ENCODE measurements at places on chromosomes 2 and 18.

- DNase-seq: no peak
Observed at GRCh38 chr2:173427887-173428668, 73.4 kb downstream of the CDCA7 start.

GRCh38 chr18:46706968-46707367 lies 49.9 kb downstream of the ST8SIA5 start:
- no peak for DNase-seq

DNA sequence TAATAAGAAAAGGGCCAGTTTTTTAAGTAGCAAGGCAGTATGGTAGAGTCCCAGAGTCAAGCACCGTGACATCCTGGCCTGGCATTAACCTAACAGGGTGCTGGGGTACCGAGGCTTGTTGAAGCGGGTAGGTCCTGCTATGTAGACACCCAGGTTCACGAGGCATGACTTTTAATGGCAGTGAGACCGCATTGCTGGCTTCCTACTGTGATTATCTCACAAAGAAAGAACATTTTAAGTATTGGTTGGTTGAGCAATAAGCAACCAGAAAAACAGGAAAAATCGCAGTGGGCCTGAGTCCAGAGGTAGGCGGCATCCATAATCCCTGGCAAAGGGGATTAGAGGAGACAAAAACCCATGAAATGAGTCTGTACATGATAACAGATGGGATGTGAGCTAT lies 927.9 kb upstream of the ACVR2A start:
- no peak for DNase-seq

DNA sequence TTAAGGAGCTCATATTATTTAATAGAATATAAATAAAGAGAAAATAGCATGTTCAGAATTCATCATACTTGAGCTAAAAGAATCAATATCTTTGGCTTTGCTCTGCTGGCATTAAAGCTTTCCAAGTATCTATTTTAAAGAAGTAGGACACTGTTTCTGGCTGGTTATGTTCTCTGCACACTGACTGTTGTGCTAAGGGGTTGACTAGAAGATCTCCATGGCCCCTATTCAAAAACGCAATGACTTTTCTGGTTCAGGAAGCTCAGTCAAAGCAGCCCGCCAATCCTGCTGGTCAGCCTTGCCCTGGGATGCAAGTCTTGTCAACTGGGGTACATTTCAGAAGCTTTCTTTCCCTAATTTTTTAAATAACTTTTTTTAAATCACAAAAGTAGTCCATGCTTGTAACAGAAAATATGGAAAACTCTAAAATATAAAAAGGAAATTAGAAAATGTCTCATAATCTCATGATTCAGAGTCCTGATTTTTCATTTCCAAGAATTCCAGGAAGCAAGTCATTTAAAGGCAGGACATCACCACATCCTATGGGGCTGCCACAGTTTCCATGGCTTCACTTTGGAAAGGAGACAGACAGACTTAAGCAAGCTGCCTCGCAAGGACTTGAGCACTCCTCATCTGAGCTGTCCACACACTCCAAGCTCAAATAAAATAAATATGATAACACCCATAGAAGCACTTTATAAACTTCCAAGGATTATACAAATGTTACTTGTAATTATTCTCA lies 195.1 kb downstream of the TXNL1 start:
- no peak for DNase-seq

DNA sequence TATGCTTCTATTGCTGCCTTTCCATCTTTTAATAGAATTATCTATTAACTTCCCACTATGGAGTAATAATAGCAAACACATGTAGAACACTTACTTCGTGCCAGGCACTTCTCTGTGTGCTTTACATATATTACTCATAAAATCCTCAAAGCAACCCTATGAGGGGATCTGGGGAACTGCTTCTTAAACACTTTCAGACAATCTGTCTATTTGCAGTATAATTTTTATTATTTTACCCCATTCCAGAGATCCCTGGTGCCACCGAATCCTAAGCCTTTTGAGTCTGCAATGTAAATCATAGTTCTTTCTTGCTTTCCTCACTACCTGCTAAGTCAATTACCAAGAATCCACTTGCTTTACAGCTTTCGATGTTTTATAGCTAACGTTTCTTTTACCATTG lies 25.6 kb upstream of the GCFC2 start:
- no peak for DNase-seq

DNA sequence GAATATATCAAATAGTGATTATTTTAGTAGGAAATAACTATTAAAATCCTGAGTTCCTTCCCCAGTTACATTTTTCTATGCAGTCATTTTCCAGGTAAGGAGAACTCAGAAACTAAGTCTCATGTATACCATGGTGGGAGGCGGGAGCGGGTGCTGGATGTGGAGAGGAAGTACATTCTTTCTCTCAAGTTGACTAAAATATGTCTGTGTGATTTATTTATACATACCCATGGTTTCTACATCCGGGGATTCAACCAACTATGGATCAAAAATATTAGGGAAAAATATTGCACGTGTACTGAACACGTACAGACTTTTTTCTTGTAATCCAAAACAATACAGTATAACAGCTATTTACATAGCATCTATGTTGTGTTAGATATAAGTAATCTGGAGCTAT lies 6.8 kb downstream of the ZCCHC2 start:
- no peak for DNase-seq

- no peak for DNase-seq
Observed at GRCh38 chr2:6069381-6069780, 377.2 kb downstream of the SOX11 start.

DNA sequence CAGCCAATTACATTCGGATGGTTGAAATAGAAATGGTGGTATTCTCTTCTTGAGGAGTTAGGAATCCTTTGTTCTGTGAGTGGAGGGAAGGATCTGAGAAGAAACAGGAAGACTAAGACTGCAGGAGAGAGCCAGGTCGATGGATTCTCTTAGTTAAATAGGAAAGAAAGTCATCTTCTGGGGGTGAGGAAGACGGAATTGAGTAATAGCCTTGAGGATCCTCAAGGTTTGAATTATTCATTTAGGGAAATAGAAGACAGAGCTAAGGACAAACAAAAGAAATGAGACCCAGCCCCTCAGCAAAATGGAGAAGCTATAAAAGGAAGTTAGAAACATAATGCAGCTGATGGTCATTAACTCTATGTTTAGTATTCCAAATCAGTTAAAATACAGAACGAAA lies 1.8 kb downstream of the LAPTM4A start:
- no peak for DNase-seq

DNA sequence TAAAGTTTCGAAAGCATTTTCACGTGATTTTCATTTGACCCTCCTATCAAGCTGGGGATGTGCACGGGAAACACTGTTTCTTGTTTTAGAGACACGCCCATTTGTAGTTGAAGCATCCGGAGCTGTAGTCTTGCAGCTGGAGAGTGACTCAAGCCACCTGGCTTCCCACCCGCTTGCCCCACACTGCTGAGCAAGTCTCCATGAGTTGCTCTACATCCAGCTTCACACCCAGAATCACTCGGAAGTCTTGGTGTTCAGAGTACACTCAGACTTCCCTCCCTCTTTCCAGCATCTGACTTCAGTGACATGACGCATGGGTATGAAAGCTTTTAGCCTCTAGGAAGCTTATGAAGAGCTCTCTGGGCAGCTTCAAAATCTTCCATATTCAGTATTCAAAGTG lies 262.4 kb downstream of the NBAS start:
- DNase-seq: no peak

DNA sequence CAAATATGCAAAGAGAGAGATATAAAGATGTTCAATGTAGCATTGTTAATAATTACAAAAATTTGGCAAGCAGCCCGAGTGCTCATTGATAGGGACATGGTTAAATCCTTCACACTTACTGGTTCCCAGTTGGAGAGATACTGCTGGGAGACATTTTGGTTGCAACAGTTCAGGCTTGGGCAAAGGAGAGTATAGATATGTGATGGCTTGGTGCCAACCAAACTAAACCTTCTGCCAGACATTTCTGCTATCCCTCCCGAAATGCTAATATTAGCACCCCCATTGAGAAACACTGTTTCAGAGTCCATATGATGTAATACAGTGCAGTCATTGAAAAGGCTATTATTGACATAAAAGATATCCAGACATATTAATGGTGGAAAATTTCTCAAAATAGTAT lies 11.5 kb downstream of the GEN1 start:
- no peak for DNase-seq

GRCh38 chr2:24015562-24016375 lies 5.9 kb downstream of the MFSD2B start:
- no peak for DNase-seq

DNA sequence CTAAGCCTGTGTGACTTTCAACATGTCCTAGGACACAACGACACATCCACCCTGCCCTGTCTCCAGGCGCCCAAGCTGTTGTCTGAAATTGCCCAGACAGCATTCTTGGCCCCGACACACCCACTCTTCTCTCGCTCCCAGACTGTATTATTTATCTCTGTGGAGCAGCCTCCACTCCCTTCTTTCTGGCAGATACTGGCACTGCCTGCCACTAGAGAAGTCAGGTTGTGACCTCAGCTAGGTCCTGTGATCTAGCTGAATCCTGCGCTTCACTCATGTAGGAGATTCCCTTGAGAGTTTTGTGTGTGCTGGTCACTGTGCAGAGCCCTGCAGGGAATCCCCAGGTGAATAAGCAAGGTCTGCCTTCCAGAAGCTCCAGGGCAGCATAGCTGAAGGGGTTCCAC lies 77.1 kb upstream of the TNP1 start:
- no peak for DNase-seq

GRCh38 chr18:51491678-51492372 lies 294.3 kb upstream of the MEX3C start:
- DNase-seq: no peak

GRCh38 chr2:108370080-108370479 lies 7.7 kb upstream of the SULT1C4 start:
- no peak for DNase-seq

- no peak for DNase-seq
Observed at GRCh38 chr18:32607816-32608215, 137.1 kb upstream of the GAREM1 start.

- DNase-seq: no peak
Observed at GRCh38 chr2:147382322-147382948, 462.4 kb upstream of the ACVR2A start.

DNA sequence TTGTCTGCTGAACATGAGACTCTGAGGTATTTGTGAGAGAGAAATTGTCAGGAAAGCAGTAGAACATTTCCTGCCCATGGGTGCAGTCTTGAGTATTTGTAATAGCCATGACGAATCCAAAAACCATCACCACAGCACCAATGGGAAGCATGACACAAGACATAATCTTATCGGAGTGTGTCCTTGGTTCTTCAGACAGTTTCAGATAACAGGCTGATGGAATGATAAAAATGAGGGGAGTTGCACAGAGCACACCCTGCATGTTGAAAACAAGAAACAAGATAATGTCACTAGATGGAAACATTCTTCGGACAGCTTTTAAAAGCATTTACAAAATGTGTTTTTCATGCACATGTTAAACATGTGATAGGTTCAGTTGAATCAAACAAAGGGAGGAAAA lies 56.9 kb downstream of the SLC38A11 start:
- no peak for DNase-seq

DNA sequence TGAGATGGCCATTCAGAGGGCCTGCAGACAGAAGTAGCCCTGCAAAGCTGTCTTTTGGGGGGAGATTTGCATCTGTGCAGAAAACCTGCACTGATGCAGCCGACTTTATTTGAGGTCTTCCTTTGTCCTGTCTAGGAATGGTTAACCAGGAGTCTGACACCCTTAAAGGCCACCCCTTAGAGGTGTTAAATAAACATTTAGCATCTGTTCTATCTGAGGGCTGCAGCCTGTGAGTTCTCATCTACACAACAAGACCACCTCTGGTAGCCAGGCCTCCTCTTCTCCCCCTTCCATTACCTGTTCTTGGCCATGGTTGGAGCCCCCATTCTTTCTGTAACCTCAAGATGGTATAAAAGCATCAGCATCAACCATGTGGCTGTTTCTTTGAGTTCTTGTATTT lies 214.4 kb upstream of the HS6ST1 start:
- DNase-seq: no peak

GRCh38 chr2:28287256-28287915 lies 105.3 kb upstream of the FOSL2 start:
- no peak for DNase-seq

DNA sequence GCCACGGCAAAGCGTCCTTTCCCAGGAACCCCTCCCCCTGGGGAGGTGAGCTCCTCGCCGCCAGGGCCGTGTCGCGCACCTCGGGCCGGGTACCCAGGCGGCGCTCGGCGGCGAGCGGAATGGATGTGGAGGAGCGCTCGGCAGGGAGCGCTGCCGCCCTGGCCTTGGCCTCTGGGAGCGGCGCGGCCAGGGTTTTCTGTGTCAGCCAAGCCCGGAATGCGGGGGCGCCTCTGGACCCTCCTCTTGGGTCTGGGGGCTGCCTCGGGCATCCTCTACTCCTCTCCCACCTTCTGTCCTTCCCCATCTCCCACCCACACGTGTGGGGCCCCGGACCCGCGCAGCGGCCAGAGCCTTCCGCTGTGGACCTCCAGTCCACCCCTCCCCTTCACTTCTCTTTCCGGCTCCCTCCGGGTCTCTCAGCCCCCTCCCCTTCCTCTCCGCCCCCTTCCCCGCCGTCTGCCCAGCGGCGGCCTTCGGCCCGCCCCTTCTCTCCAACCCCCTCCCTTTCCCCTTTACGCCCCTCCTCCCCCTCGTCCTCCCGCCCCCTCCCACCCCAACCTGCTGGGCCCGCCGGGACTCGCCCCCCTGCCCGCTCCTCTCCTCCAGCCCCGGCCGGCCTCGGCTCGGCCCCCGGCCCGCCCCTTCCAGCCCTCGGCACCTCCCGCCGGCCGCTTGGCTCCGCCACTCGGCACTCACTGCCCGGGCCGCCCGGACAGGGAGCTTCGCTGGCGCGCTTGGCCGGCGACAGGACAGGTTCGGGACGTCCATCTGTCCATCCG lies at the start of gene MERTK:
TSS of gene MERTK (plus strand) at position 684 of the 779 bp plus-strand sequence. CDS start 129 bp downstream, outside the sequence.
- DNase-seq: peak; percentile 67

GRCh38 chr2:236054621-236055305 lies 113.4 kb downstream of the GBX2 start:
- no peak for DNase-seq

GRCh38 chr2:32812316-32812715 lies 134.4 kb upstream of the LTBP1 start:
- no peak for DNase-seq

GRCh38 chr2:1238598-1239138 lies 174.6 kb upstream of the TPO start:
- DNase-seq: no peak

DNA sequence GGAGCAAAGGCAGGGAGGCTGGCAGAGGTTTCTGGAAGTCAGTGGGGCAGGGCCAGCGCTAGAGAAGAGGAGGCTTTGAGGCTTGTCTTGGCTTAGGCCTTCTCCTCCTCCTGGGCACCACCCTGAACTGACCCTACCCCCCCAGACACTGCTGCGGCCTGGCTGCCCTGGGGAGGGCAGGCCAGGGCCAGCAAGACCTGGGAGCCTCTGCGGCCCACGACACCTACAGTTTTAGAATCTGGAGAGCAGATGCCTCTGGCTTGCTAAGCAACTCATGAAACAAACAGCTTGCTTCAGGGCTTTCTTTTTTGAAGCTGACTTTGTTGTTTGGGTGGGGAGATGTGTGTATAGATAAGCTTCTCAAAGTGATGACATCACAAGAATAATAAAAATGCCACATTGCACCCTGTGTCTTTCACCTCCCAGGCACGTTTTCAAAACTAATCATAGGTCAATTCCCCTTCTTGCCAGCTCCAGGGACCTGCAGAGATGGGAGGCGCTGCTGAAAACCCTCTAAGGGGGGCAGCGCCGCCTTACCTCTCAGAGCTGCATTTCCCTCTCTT lies 46.2 kb upstream of the SMAD7 start:
- no peak for DNase-seq
